ENCODE measurements at places on chromosomes 4 and X. TPM values are rescaled to one million over a fixed set of nuclear protein-coding genes. Genes with fewer than 3 reads are reported as not detected.

DNA sequence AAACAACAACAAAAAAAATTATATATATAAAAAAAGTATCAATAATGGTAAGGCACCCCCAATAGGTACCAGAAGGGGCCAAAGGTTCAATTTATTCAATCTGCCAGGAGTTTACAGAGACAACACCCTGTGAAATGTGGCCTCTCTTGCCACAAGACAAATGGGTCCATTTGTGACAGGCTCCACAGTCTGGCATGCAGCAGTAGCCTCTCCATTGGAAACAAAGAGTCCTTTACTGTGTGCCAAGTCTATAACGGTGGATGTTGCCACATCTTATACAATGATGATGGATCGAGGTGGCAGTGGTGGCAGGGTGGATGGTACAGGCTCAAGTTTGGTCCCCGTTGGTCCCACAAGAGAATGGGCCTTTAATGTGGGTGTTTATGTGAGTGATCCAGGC, 70.1 kb upstream of the SH3RF1 start:
- no peak for DNase-seq

DNA sequence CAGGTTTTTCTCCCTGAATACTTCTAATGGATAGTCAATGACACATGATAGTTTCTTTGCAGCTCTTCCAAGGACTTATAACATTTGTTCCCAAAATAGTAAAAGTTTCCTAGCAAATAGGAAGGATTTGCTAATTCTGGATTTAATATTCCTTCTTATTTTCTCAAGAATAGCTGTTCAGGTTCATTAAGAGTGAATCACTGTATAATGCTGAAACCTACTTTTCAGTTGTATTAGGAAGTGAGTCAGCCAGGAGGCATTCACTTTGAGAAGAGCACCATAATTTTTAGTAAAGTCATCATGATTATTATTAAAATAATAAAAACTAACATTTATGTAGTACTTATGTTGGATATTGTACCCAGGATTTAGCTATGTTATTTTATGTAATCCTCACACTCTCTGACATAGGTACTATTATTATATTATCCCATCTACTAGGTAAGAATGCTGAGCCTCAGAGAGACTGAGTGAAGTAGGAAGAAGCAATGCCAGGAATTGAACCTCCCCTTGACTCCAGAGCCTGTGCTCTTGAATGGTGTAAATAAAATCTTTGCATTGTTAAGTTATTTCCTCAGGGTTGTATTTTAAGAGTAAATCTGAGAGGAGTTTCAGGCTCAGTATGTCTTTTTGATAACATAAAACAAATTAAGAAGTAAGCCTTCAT, 114.8 kb downstream of the REELD1 start:
- no peak for DNase-seq

DNA sequence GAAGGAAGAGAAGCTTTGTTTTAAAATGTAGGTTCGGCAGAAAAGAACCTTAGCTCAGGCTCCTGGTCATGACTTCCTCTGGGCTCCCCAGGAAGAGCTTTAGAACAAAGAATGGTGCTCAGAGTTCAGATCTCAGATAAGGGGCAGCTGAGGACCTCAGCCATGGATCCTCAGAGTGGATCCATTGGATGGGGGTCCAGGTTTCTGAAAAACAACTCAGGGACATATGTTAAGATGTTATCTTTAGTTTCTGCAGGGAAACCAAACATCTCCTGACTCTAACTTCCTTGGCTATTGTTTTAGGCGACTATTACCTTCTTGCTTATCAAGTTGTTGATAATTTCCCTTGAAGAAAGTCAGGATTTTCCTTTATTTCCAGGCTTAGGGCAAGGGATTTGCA, 5.4 kb downstream of the EVC start:
- no peak for DNase-seq

- DNase-seq = no peak
These were observed 5.6 kb upstream of the AMOT start for GRCh38 chrX:112846187-112846586.

- no peak for DNase-seq
These were observed 720 bp upstream of the STK26 start for GRCh38 chrX:132022198-132022966.

GRCh38 chrX:72230290-72230689, 8.5 kb downstream of the ERCC6L start:
- DNase-seq = no peak

DNA sequence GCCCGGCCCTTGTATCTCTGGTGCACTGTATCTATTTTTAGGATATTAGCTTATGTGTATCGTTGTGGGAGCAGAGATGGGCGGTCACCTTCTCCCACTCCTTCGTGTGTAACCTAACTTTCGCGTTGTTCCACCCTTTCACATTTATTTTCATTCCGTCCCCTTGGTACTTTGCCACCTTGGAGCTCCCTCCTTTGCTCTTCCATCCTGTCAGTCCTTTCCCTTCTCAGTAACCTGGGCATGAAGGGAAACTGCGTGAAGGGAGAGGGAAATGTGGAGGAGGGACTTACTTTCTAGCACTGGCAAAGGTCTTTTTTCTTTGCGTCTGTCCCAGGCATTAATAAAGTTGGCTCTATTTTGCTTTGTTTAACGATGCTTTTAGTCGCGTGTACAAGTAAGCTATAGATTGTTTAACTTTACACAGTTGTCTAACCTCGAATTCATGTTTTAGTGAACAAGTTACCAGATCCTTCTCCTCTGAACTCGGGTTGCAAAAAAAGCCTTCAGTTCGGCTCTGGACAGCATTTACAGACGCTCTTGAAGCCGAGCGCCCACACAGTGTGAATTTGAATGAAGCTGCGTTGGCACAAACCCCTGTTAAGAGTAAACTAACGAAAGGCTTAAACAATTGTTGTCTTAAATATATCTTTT, 3.9 kb downstream of the PCDH10 start:
- no peak for DNase-seq

- DNase-seq = no peak
These were observed 2.1 kb downstream of the SASH3 start for GRCh38 chrX:129781680-129782495.

PDE5A gene
- total RNA-seq = 7.6 TPM

PACRGL gene
- total RNA-seq = 6.2 TPM

EPGN gene
- total RNA-seq = 3.0 TPM

DIAPH2 gene
- total RNA-seq = 9.8 TPM

TMEM47 gene
- 32.1 TPM for total RNA-seq
